Cortex of kidney (tissue), 1 donor: ENCODE measurements at places on chromosomes 3 and 15.

- DNase-seq: no peak
Measured at GRCh38 chr3:114848082-114848481, 299.0 kb downstream of the ZBTB20 start.

- DNase-seq: no peak
Measured at GRCh38 chr15:85649372-85649771, 145.4 kb downstream of the KLHL25 start.

- DNase-seq: no peak
Measured at GRCh38 chr15:90871139-90871715, 2.8 kb downstream of the FURIN start.

- DNase-seq: no peak
Measured at GRCh38 chr3:51876186-51876585, 785 bp upstream of the IQCF5 start.

- no peak for DNase-seq
Measured at GRCh38 chr3:16802389-16802788, 82.4 kb upstream of the PLCL2 start.

DNA sequence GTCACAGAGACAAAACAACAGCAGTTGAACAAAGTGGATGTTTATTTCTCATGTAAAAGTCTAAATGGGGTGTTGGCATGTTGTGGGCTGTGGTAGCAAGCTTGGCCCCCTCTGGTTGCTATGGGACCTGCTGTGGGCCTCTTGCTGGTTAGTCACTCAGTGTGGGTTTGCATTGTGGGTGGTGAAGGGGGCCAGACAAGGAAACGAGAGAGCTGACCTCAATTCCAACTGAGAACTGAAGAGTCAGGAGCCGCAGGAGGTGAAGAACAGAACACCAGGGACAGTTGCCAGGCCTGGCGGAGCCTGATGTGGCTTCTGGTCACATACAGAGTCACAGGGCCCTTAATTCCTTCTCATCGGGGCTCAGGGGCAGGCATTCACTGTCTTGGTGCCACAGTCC is 1.9 kb upstream of the ADPGK start:
- DNase-seq: no peak

- no peak for DNase-seq
Measured at GRCh38 chr3:44427683-44428082, 49.8 kb downstream of the ZNF445 start.

- DNase-seq: no peak
Measured at GRCh38 chr15:65323071-65323511, 18.6 kb downstream of the RNU5B-1 start.

GRCh38 chr15:42493679-42494078 is 1.8 kb upstream of the SNAP23 start:
- DNase-seq: no peak

DNA sequence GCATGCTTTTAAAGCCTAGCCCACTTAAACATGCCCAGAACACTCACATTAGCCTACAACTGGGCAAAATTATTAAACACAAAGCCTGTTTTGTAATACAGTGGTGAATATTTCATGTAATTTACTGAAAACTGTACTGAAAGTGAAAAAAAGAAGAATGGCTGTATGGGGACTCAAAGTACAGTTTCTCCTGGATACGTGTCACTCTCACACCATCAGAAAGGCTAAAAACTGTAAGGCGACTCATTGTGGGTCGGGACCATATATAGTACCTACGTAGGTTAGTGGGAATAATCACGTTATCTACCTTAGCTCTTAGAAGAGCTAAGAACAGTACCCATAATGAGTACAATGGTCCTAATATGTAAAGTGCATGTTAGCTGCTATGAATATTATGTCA is 80.2 kb upstream of the SPATA12 start:
- DNase-seq: no peak
